Activated CD4-positive, alpha-beta T cell treated with anti-CD3 and anti-CD28 coated beads, Interleukin-2, amount 10 ng/mL, durations not matched to agents 7 days and 5 days (primary cell): ENCODE measurements at places on chromosomes 6 and 20.

- no peak for DNase-seq
These were observed 5.1 kb upstream of the TFAP2A start for GRCh38 chr6:10419749-10420545.

DNA sequence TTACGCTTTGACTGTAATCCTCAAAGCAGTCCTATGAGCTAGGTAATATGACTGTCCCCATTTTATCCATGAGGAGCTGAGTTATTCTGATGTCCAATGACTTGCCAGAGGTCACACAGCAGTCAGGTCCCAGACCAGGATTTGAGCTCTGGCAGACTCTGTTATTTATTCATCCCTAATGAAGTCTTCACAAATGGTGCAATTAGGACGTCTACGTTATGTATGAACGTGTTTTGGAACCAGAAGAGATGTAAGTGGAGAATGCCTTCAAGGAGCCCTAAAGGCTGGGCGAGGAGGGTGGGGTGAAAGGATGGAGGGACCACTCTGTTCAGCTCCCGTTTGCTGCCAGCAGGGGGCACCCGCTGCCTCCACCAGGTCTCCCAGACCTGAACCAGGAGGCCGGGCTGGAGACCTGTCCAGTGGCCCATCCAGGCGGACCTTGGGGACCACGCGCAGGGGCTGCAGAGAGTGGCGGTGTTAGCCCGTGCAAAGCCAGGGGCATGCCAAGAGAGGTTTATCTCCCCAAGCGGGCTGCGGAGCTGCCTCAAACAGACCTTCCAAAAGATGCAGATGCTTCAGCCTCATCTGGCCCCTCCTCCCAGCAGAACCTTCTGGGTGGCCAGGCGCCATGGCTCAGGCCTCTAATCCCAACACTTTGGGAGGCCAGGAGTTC is 15.2 kb upstream of the ZNF335 start:
- peak; percentile 79 for DNase-seq

- DNase-seq, result no peak
These were observed 27.8 kb downstream of the LRRC1 start for GRCh38 chr6:53822401-53823125.

DNA sequence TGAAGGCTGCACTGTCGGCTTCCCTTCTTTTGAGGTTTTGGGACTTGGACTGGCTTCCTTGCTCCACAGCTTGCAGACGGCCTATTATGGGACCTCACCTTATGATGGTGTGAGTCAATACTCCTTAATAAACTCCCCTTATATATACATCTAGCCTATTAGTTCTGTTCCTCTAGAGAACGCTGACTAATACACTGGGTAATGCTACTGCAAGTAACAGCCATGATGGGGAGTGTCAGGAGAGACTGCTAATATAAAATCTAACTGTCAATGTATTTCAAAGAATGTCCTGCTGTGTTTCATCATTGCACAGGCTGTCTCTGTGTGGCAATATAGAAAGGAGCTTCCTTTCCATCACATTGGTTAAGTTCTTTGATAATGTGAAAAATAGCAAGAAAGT is 57.7 kb upstream of the UST start:
- no peak for DNase-seq

GRCh38 chr6:138371452-138371711 is 6.3 kb upstream of the SMIM28 start:
- DNase-seq, result no peak

DNA sequence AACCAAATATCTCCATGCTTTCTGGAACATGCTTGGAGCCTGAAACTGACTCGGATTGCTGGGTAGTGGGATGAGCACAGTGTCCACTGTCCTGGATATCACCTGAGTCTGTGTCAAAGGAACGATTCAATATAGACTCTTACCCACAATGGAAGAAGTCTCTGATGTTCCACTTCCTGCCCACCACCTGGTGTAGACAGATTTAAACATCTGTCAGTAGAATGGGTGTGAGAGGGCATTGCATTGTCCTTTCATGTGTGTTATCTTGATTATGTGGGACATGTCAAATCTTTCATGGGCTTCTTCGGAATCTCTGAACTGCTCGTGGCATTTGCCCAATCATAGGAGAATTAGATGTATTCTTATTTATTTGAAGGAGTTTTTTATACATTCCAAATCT is 20.8 kb downstream of the ULBP3 start:
- no peak for DNase-seq

- DNase-seq, result no peak
These were observed 29.5 kb downstream of the KIF25 start for GRCh38 chr6:168026925-168027324.

DNA sequence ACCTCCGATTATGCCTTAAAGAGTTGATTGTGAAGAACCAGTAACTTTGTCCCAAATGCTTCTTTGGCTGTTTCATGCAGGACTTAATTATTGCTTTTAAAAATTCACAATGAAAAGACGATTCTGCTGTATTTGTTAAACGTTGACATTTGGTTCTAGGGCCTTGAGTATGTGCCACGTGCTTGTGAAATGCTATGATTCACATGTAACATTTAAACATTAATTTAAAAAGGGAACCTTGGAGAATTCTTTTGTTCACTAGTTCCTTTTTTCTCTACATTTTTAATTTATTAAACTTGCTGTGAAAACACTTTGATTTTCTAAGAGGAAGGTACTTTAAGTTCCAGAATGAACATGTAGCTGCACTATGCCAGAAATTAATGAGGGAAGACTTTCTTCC is 9.5 kb downstream of the GZF1 start:
- no peak for DNase-seq

GRCh38 chr20:6914986-6915385 is 147.5 kb downstream of the BMP2 start:
- no peak for DNase-seq

DNA sequence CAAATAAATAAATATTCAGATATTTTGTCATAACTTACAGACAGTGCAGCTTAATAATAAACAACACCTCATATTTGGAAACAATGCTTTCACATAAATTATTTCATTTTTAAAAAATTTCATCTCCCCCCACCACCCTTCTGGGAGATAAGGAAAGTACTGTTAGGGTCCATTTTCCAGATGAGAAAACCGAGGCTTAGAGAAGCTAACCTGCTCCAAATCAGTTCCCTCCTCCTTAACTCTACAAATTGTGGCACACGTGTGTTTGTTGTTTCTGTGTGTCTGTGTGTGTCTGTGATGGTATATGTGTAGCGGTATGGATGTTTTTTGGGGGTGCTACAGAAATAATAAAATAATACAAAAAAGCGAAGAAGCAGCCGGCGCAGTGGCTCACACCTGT is 54.2 kb upstream of the NAA20 start:
- no peak for DNase-seq

DNA sequence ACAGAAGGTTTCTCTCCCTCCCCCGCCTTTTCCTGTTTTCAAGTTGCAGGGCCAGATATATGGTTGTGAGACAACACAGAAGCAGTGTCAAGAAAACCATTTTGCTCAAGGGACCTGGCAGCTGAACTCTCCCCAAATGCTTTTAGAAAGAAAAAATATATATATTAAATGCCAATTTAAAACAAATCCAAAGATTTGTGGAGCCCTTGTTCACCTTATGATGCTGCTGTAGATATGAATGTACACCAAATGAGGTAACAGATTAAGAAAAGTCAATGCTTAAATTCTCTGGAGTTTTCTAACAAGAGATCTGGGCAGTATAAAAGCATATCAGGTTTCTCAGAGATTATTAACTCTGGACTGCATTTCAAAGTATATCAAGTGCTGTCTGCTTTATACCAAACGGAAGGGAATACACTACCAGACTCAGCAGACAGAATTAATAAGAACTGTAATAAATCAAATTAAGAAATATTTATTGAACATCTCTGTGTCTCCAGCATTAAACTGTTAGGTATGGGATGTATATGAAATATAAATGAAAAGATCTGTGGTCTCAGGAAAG is 357.5 kb downstream of the HDGFL1 start:
- no peak for DNase-seq

DNA sequence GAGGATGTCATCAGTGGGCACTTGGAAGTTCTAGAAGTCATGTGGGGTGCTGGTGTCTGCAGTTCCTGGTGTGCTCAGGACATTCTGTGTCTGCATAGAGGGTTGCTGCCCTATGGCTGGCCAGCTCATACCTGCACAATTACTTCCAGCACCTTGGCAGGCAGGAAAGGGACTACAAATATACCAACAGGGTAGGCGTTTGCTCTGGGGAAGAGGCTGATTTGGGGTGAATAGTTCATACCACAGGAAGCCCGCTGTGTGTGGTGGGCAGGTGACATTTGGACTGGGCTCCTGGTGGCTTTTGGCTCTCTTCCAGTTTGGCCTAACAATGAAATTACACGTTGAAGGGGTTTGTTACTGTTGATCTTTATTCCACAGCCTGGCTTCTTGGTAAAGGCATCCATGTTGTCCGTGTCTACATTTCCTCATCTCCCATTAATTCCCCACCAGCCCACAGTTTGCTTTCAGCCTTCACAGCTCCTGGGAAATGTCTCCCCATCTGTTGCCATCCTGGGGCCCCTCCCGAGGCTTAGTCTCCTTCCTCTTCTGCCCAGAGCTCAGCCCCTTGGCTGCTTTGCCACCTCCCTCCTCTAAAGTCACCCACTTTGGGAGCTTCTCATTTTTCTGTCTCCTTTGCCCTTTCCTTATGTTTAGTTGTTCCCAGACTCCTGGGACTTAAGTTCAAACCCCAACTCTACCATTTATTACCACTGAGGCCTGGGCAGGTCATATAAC is 88.1 kb downstream of the RSPH3 start:
- DNase-seq, result peak; percentile 23

GRCh38 chr6:142028527-142028926 is 104.2 kb upstream of the GJE1 start:
- no peak for DNase-seq

DNA sequence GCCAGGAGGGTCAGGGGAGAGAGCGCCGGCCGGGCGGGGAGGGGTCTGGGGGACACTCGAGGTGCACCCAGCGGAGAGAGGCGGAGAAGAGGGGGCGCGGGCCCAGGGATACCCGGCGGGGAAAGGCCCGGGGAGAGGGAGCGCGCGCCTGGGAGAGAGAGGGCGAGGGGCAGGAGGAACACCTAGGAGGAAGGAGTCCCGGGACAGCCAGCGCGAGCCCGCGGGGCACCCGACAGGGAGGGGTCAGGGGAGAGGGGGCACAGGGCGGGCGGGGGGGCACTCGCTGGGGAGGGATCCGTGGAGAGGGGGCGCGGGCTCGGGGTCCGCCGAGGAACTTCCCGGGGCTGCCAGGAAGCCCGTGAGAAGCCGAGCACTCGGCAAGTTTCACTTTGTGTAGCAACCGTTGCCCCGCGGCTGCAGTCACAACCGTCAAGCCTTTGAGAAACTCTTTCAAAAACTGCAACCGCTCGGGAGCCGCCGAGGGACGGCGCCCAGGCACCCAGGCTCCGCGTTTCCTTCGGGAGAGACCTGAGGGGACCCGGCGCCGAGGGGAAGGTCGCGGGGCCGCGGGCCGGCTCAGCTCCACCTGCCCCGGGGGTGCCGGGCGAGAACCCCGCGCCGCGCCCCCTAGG is 471 bp downstream of the EZR start:
- peak; percentile 81 for DNase-seq

GRCh38 chr20:57675773-57676172 is 34.0 kb downstream of the PMEPA1 start:
- no peak for DNase-seq

DNA sequence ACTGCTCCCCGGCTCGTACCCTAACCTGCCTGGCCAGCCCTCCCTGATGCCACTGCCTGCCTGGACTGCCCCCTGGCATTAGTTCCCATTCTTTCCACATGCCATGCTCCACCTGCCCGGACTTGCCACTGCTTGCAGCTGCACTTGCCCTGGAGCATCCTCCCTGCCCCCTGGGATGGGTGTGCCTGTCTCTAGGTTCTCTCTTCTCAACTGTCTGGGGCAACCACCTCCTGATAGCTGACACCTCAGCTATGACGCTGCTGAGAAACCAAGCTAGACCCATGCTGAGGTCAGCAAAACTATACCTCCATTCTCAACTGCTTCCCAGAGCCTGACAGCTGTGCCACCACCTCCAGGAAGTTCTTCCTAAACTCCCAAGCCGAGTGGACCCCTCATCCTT is 72.1 kb downstream of the PERP start:
- DNase-seq, result no peak

DNA sequence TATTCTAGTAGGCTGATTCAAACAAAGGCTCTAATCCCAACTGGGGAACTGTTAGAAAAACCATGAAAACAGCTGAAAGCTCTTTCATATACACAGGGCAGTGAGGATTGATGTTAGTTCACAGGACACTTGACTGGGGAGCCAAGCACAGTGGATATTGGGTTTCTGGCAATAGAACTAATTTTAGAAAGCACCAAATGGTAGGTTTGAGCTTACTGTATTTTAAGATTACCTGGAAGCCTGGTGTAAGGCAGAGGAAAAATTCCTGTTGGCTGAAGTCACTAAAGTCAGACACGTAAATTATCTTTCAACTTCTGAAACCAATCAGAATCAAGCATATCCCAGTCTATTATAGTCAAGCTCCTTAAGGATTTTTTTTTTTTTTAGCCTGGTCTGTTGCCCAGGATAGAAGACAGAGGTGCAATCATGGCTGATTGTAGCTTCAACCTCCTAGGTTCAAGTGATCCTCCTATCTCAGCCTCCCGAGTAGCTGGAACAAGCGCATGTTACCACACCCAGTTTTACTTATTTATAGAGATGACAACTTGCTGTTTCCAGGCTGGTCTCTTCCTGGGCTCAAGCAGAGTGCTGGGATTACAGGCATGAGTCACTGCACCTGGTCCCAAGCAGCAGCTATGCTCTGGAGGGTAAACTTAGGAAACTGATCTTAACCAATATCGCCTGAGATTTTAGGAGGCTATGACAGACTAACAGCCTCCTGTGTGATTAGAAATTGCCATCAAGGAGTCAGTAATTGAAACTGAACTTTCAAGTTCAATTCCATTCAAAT is 32.5 kb upstream of the SYNCRIP start:
- DNase-seq, result no peak

DNA sequence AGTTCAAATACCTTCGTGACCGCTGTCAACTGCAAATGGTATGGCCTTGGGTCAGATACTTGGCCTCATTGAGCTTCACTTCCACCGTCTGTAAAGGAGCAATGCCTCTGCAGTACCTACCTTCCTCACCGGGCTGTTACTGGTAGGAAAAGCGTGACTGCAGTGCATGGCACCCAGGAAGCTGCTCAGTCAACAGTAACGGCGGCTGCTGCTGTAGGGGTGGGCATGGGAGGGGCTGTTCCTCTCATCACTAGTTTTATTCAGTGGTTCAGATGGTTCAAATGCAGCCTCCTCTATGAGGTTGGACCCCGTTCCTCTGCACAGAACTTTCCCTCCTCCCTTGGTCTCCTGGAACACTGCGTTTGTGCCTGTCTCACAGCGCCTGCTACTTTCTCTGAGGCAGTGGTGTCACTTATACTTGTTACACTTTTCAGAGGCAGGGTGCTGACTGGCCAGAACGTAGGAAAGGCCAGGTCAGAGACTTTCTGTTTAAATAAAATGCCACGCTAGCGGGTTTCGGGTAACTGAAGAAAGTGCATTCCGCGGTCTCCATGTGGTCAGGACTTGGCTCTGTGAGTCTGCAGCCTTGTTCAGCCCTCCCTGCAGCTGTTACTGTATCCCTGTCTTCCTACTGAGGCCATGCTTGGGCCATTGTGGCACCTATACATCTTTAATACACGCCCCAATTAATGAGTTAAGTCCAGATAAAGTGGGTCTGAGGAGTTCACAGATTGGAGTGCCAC is 279.6 kb downstream of the NRN1 start:
- DNase-seq, result no peak
